NCI-H1105 treated with DMSO at 0.1 percent for 48 hours (cell line): ENCODE measurements at places on chromosomes 4 and X.

DNA sequence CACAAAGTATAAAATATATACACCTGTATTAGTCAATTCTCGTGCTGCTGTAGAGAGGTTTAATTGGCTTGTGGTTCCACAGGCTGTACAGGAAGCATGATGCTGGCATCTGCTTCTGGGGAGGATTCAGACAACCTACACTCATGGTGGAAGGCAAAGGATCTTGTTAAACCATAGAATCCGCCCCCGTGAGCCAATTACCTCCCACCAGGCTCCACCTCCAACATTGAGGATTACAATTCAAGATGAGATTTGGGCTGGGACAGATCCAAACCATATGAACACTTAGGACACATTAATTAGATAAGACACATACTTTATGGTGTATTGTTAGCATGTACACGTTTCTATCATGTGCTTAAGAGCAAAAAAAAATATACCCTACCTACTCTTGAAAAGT is 22.1 kb upstream of the SORBS2 start:
- no peak for DNase-seq

DNA sequence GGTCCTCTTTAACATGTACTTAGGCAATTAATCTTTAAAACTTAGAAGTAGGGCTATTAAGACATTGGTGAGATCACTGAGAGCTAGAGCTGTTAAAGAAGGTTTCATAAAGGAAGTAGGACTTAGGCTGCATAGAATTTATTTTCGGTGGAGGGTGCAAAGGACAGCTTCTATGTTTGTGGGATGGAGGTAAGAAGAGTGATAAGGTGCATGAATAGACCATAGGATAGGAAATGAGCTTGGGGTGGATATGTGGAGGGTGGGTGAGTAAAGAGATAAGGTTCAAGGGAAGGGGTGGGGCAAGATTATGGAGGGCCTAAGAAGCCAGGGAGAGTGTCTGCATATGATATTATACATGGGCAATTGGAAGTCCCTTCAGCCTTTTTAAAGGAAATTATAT is 15.9 kb downstream of the RTL9 start:
- no peak for DNase-seq

DNA sequence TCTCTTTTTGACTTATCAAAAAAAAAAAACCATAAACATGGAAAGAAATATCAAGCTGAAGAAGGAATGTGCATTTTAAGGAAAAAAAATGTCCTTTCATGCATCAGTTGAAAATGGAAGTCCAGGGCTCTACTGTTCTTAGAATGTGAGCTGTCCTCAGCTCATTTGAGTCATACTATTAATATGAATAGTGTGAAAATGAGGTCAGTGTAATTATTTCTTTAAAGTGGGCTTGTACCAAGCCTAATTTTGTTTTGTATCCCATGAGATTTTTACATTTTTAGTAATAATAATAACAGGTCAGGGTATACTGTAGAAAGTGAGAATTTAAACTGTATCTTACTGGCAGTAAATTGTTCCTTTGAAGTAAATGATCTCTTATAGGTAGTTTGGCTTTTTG is 148.5 kb downstream of the NAA11 start:
- DNase-seq: no peak

GRCh38 chrX:119427024-119427794 is 28.1 kb downstream of the SLC25A43 start:
- DNase-seq: no peak

DNA sequence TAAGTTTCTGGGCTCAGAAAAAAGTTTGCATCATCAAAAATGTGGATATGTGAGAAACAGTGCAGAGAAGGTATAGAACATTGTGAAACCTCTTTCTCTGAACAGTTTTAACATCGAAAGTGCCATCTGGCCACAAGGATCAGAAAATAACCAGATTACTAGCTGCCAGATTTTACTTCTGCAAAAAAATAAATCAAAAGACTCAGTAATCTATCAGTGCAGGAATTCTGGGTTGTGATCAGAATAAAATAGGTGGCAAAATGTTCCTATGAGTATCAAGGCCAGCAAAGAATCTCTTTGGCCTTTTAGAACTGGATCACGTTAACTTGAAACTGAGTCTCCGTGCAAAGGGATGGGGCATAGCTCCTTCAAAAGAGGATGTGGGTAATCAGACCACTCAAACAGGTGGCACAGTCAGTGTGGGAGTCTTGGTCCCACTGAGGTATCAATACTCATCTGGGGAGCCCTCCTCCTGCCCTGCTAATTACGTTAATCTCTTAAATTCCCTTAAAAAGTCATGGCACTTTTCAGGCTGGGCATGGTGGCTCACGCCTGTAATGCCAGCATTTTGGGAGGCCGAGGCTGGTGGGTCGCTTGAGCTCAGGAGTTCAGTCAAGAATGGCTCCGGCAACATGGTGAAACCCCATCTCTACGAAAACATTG is 26.7 kb upstream of the RBM47 start:
- no peak for DNase-seq

- DNase-seq: no peak
Measured at GRCh38 chr4:2928242-2929176, 34.7 kb downstream of the NOP14 start.

DNA sequence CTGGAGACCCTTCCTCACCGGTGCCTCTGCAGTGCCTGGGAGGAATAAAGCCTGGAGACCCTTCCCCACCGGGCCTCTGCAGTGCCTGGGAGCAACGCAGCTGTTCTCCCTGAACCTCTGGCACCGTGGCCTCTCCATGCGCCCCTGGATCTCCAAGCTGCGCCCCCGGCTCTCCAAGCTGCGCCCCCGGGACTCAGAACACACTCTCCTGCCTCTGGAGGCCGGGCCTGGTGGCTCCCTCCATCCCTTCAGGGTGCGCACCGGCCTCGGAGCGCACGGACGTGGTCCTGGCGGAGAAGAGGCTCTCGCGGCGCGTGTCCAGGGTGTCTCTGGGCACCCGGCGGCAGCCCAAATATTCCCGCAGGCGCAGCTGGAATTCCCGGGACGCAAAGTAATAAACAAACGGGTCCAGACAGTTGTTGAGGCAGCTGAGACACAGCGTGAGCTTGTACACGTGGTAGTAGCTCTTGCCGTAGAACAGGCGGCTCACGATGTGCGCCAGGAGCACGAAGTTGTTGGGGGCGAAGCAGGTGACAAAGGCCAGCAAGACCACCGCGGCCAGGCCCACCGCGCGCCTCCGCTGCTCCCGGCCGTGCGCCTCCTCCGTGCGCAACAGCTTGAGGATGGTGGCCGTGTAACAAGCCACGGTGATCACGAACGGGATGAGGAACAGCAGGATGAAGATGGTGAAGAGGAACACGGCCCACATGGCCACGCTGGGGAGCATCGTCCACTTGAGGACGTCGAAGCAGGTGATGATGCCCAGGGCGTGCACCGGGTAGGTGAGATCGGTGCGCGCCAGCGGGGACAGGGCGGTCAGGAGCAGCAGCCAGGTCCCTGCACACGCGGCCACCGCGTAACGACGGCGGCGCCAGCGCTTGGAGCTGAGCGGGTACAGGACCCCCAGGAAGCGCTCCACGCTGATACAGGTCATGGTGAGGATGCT is 12.8 kb upstream of the ASMTL start:
- DNase-seq: no peak

DNA sequence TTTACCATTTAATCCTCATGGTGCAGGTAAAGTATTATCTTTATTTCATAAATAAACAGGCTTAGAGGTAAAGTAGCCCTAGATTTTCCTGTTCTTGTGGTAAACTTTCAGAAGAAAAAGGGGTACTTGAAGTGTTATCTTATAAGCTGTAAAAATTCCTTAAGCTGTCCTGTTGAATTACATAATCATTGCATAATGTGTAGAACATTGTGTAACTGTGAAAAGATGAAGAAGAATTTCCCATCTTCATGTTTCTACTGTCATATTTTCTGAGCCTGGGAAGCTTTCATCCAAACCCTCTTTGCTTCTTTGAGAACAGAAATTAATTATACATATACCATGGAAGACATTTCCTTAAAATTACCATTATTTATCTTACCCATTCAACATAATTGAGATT is 90.5 kb downstream of the ELOVL6 start:
- DNase-seq: no peak

GRCh38 chrX:48971249-48972219 is at the start of gene KCND1:
KCND1 (minus strand) TSS chrX:48971844; CDS start chrX:48970271, 1,573 bp downstream.
- peak; percentile 51 for DNase-seq

DNA sequence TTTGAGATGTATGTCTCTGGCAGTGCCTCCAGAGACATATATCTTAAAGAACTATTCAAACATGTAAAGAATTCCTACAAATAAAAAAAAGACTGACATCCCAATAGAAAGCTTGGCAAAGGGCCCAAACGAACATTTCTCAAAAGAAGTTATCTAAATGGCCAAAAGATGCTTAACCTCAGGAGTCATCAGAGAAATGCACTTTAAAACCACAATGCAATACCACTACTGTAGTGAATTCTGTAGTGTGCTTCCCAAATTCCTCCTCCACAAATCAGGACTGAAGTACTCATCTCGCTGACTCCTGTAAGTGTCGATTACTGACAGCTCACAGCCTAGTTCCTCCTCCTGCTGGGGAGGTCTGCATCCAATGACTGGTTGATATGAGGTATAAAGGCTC is 129.0 kb upstream of the MAMLD1 start:
- DNase-seq: no peak

DNA sequence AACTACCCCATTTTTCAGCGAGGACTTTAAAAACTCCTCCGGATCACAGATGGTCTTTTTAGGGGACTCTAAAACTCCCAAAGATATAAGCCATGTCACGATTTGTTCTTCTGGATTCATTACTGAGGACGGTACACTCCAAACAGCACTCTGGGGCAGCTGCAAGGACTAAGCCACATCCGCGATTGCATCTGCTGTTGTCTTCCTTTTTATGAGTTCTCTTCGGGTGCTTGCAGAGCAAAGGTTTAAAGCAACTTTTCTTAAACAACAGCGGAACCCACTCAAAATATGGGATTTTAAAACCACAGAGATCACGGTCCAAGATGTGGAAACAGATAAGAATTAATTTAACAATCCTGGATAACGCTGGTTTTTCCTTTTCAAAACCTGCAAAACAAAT is at the start of gene ARHGEF6:
ARHGEF6 (minus strand) TSS at position 170 of the 400 bp plus-strand sequence; CDS start at position 120, 50 bp downstream.
- no peak for DNase-seq

GRCh38 chr4:14196131-14196530 is 568.6 kb upstream of the BOD1L1 start:
- DNase-seq: no peak

DNA sequence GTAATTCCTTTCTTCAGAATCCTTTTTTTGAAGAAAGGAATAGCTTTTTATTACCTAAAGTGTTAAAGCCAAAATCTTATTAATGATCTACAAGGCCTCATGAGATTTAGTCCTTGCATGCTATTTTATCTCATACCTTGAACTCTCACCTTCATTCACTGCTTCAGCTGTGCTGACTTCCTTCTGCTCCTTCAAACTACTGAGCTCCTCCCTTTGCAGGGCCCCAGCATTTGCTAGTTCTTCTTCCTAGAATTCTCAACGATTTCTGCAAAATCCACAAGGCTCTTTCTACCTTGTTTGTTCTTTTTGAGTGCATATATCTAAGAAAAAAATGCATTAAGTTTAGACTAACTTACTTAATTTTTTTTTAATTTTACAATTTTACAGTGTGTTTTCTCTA is 619.5 kb downstream of the EPHA5 start:
- no peak for DNase-seq

GRCh38 chr4:128528793-128529553 is 241.4 kb upstream of the PGRMC2 start:
- DNase-seq: no peak

DNA sequence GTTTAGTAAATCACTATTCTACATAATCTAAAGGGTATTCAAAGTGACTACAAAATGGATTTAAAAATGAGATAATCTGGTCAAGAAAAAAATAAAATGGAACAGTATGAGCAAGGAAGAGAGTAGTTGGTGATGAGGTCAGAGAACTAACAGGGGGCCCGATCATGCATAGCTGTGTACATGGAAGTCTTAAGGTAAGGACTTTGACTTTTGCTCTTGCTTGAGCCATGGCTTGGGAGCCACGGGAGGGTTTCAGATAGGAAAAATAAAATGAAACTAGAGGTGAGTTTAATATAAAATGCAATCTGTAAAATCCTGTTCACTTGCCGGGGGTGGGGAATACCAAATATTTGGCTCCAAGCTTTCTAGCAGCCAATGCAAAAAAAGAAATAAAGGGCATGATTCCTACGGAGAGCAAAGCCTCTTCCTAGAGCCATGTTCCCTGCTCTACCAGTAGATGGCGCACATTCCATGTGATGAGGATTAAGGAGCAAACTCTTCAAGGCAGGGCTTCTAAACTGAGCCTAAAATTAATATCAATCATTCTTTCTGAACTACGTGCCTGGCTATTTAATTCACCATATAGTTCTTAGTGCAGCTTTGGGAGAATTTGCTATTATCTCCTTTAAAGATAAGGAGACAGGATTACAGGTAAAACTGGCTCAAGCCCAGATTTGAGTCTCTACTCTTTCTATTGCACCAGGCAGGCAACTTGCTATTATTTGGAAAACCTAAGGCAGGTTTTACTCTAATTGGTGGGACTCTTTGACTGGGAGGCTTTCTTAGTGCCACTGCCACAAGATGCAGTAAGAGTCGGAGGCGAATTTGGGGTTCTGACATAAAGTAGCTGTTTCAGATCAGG is 6.8 kb upstream of the CLCN5 start:
- DNase-seq: peak; percentile 46

GRCh38 chr4:11847167-11847566 is 418.5 kb upstream of the HS3ST1 start:
- no peak for DNase-seq

DNA sequence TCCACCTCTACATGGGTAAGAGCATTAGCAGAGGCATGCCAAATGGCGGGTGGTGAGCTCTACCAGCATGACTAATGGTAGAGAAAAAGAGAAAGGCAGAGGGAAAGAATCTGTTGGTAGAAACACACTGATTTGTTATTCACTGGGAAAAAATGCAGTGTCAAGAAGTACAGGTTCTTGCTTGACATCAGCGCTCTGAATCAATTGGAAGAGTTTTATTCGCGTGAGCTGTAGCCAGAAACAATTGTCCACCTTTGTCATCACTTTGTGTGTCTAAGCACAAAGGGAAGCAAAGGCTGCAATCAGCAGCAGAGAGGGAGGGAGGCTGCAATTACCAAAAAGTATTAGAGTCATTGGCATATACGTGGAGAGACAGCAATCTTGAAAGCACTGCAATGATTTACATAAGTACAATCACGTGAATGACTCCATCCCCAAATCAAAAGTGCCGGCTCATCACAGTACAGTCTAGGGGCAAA is 67.7 kb upstream of the HS3ST1 start:
- DNase-seq: no peak

GRCh38 chrX:123489011-123489410 is 243.8 kb downstream of the THOC2 start:
- no peak for DNase-seq

GRCh38 chr4:84231539-84232055 is 267.5 kb downstream of the NKX6-1 start:
- DNase-seq: no peak
